Stimulated activated CD4-positive, alpha-beta T cell treated with anti-CD3 and anti-CD28 coated beads, TNF-alpha, amount 100 ng/mL, for 1 hour (primary cell): ENCODE measurements at places on chromosomes 5 and 9.

GRCh38 chr9:122263699-122264349 is 816 bp downstream of the RBM18 start:
- DNase-seq, result no peak

DNA sequence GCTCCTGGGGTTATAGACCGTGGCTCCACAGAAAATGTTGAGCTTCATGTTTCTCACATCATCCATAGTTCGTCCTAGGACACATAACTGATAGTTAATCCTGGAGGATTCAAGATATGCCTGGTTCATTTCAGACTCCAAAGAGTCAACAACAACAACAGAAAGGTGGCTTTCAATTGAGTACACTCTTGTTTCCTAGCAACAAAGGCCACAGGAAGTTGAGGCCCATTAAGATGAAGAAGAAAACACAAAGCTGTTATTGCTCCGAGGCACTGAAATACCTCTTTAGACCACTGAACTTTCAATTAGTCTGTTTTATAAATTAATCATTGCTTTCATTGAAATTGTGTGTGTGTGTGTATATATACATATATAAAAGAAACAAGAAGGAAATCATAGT is 154.5 kb downstream of the YIPF5 start:
- DNase-seq, result no peak

GRCh38 chr5:35285435-35285834 is 55.1 kb upstream of the PRLR start:
- DNase-seq, result no peak

GRCh38 chr9:68437785-68438184 is 81.4 kb downstream of the PGM5 start:
- DNase-seq, result no peak

DNA sequence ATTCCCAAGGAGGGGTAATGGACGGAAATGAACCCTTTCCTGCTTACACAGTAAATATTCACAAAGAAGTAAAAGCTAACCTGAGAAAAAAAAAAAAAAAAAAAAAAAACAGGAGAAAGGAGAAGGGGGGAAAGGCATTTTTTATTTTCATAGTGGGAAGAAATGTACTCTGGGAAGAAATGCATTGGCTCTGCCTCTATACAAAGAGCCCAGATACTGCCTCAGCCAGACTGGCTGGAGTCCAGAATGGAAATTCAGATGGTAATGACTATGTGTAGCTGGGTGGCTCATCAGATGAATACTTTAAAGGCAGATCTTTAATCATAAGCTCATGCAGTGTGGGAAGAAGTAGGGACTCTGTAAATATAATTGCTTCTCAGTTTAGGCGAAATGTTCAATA is 124.9 kb upstream of the ZNF608 start:
- DNase-seq, result no peak

DNA sequence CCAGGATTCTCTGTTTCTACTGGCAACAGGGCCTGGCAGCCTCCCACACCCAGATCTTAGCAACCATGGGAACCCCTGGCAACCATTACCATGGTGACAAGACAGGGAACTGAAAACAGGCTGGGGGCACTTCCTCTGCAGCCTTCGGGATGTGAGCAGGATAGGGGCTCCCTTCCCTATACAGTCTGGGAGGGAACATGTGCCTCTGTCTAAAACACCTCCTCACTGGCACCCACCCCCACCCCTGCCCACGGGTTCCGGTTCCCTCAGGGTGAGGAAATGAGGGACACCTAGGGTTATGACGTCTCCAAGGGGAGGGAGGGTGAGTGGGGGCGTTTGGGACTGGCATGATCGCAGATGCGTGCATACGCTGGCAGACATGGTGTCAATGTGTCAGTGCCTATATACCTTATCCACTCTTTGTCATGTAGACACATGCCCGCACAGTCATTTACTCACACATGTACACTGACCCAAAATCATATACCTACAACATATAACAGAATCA is 3.0 kb upstream of the DNAJB5 start:
- DNase-seq, result no peak

DNA sequence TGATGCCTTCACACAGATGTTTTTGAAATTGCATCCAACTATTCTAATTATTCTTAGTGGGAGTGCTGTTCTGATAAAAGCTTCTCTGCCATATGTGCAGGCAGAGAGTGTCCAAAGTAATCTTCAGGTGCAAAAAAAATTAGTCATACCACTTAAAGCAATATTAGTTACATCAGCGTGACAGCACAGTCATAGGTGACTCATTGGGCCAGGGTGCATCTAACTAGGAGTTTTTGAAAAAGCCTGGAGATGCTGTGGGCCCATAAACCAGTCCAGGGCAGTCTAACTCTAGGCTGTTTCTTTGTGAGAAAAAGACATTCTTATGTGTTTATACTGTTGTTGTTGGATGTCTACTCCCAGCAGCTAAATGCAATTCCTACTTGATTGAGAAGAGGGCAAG is 33.0 kb upstream of the C6 start:
- DNase-seq, result no peak

DNA sequence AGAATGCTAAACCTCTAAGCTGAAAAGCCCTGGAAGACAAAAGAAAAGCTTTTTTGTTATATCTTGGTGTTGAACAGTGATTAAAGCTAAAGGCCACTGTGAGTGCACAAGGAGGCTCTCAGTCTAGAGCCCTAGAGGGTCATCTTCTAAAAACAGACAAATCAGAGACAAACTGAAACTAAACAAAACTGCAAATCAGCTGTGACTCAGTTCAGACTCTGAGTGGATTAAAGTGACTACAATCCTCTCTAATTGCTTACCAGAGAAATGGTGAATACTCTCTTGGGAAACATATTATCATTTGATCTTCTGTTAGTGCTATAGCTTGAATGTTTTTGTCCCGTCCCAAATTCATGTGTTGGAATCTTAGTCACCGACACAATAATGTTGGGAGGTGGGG is 491.9 kb downstream of the CDH18 start:
- DNase-seq, result no peak

GRCh38 chr9:13900449-13900848 is 413.5 kb downstream of the NFIB start:
- DNase-seq, result no peak

DNA sequence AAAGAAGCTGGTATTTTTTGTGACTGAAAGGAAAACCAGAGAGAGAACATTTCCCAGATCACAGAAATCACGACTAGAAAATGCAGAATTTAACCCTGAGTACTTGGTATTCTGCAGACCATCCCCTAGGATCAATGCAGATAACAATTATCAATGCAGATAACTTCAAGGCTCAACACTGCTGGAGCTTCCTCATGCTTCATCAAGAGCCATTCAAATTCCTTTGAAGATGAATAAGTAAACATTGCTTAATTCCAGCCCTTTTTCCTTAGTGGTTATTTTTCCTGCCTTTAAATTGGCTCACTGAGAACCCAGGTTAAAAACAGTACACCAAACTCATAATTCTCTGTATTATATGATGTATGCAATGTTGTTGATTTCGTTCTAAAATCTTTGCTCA is 370.1 kb upstream of the TLE4 start:
- DNase-seq, result no peak

- no peak for DNase-seq
Observed at GRCh38 chr5:99543841-99544240, 615.0 kb upstream of the CHD1 start.

- no peak for DNase-seq
Observed at GRCh38 chr5:78953092-78953800, 31.9 kb downstream of the ARSB start.

DNA sequence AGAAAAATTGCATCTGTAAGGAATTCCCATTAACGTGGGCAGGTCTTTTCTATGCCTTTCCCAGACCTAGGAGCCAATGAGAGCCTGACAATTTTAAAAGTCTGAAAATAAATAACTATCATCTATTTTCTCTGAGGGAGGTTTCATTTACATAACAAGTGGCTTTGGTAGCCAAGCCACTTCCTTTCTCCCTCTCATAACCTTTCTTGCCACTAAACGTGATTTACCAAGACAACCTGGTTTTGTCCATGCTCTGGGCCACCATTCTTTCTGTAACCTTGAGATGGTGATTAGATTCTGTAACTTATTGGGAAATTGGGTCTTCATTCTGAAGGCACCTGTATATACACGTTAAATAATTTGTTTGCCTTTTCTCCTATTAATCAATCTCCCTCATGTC is 1046.9 kb downstream of the CDH12 start:
- DNase-seq, result no peak

GRCh38 chr9:35518225-35518821 is 28.4 kb downstream of the RUSC2 start:
- no peak for DNase-seq

GRCh38 chr5:154820383-154820782 is 30.0 kb downstream of the FAXDC2 start:
- no peak for DNase-seq

DNA sequence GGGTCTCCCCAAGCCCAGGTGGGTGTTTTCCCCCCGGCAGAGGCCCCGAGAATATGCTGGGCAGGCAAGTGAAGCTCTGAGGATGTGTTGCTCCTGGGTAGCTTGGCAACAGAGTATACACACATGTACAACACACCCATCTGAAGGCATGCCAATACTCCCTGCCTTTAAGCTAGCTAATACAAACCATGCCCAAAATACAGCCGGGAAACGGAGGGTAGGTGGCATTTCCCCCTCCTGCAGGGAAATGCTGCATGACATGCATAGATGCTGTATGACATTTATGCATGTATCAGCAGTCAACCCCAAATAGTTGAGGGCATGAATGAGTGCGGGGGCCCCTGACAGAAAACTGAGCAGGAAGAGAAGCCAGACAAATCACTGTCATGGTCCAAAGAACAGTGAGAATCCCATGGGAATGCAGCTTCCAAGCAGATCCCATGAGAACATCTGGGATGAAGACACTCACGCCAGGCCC is 614.1 kb downstream of the EBF1 start:
- no peak for DNase-seq
